ENCODE measurements at places on chromosomes 12 and 14.

DNA sequence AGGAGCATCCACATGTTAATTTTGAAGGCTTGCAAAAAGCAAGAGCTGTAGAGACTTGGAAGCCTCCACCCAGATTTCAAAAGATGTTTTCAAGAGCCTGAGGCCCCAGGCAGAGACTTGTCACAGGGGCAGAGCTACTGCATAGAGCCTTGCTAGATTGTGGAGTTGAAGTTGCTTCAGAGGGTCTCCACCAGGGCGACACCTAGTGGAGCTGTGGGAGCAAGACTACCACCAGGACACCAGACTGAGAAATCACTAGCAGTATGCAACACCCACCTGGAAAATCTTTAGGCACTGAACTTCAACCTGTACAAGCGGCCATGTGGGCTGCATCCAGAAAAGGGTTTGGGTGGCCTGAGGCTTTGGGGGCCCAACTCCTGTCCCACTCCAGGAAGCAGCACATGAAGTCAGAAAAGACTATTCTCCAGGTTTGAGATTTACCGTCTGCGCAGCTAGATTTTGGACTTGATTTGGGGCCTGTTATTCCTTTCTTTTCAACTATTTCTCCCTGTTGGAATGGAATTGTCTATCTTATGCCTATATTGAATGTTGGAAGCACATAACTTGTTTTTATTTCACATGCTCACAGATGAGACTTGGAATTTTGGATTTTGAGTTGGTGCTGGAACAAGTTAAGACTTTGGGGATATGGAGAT lies 508.6 kb downstream of the FLRT2 start:
- peak; percentile 61 for DNase-seq

DNA sequence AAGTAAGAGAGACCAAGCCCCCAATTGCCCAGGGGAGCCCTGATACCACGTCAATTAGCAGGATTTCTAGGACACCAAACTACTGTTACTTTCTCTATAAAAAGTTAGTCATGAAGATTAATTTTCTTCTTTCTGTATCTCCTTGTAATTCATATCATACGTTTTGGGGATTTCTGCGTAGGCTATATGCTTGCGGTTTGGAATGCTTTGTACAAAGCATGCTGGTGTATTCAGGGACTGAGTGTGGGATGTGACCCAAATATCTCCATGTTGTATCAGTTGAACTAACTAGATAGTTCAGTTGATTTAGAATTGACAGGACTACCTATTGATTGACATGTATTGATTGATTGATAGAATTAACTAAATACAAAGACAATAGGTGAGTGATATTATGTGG lies 7.7 kb downstream of the GPR33 start:
- DNase-seq, result no peak

DNA sequence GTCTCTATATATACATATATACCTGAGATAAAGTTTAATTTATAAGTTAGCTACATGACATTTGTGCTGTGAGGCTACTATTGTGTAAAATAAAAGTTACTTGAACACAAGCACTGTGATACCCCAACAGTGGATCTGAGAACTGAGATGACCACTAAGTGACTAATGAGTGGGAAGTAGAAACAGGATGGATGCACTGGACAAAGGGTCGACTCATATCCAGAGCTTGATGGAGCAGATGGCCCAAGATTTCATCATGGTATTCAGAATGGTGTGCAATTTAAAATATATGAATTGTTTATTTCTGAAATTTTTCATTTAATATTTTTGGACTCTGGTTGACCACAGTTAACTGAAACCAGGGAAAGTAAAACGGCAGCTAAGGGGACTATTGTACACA lies 908.6 kb upstream of the MDGA2 start:
- no peak for DNase-seq

GRCh38 chr12:59570145-59570544 lies 25.7 kb upstream of the SLC16A7 start:
- DNase-seq, result no peak

- no peak for DNase-seq
Observed at GRCh38 chr12:109687250-109687649, 26.4 kb upstream of the FAM222A start.

Measured in AG08395 (cell line).